ENCODE measurements at places on chromosomes 7 and 10.

- DNase-seq, result no peak
Observed at GRCh38 chr10:71397296-71398212, 834 bp downstream of the CDH23 start.

GRCh38 chr7:151141855-151142685 lies 25.4 kb downstream of the GBX1 start:
- no peak for DNase-seq

DNA sequence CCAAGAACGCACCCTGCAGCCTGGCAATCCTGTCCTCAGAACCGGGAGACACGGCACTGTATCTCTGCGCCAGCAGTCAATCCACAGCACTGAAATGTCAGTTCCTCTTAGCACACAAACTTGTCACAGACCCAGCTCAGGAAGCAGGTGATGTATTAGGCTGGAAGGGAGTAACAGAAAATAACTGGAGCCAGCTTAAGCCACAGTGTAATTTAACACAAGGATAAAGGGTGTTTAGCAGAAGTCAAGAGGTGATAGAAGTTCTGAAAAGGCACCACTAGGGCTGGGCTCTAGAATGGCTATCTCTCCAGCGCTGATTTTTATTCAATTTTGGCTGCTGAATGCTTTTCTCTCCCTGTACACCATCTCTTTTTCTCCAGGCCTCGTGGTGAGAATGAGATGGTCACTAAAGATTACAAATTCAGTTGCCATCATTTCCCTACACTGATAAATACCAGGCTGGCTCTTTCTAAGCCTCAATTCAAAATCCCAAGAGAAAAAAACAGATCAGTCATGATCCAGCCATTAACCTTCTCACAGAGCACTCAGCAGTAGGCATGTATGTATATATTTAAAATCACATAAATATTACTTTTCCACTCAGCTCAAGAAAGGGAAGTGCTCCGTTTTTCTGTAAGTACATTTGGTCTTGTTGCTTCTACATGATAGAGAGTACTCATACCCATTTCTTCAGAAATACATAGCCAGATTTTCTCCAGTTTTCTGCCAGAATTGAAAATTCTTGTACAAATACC lies 102.7 kb upstream of the PRSS1 start:
- DNase-seq, result no peak

- no peak for DNase-seq
Observed at GRCh38 chr10:46297406-46298204, 10.8 kb downstream of the ANTXRL start.

- no peak for DNase-seq
Observed at GRCh38 chr10:117170244-117170643, 27.0 kb upstream of the KCNK18 start.

GRCh38 chr7:148371280-148371937 lies 219.2 kb upstream of the C7orf33 start:
- no peak for DNase-seq

GRCh38 chr7:55887821-55888247 lies 578 bp downstream of the ZNF713 start:
- no peak for DNase-seq

GRCh38 chr10:132520177-132520811 lies 17.3 kb upstream of the INPP5A start:
- no peak for DNase-seq

GRCh38 chr10:72816565-72816964 lies 77.0 kb upstream of the OIT3 start:
- DNase-seq, result no peak

GRCh38 chr10:67723601-67724000 lies 27.6 kb upstream of the CTNNA3 start:
- no peak for DNase-seq

DNA sequence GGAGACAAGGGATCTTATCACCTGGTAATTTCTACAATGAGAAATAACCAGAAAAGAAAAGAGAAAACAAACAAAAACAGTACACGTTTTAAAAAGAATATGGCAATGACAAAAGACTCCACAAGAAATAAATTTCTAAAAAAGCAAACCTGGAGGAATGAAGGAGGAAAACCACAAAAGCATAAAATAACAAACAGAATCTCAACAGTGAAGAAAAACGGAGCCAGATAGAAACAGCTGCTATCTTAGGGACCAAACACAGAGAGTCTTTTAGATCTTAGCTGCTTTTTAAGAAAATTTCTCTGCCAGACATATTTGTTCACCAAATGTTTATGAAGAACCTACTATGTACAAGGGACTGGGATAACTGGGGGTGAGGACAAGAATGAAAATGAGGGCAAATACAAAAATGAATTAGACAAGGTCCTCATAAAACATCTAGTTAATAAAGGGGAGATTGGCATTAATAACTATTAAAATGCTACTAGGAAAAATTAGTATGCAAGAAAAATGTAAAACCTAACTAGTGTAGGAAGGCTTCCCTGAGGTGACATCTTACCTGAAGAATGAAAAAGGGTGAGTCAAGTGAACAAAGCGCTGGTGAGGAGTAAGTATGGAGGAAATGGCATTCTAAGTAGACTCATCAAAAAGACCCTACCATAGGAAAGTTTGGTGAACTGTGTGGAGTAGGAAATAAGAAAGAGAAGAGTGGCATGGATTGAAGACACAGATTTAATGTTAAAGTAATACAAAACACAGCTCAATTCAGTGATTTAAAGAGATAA lies 34.3 kb downstream of the WASL start:
- no peak for DNase-seq

GRCh38 chr7:78176171-78176570 lies 377.6 kb downstream of the PHTF2 start:
- no peak for DNase-seq

DNA sequence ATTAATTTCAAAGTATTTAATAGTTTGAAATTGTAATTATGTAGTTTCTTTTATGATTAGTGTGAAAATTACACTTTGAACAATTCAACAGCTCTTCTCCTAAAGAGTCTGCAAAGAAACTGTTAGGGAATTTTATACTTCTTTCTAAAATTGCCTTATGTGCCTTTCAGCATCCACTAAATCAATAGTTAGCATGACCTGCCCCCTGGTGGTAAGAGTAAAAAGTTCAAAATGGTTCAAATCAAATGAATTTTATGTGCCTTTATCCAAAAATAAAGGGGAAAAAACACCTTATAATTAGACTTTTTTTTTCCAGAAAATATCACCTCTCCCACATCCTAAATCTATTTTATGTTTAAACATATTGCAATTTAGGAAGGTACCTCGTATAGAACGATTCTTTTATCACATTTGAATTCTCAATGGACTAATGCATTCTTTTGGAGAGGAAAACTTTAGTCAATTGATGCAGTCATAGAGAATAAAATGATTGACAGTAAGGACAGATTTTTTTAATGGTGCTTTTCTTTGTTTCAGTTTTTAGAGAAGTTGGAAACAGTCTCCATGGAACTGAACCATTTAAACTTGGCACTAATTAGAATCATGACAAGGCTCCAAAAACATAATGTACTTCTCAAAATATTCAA lies 163.7 kb downstream of the SEMA3D start:
- DNase-seq, result no peak

DNA sequence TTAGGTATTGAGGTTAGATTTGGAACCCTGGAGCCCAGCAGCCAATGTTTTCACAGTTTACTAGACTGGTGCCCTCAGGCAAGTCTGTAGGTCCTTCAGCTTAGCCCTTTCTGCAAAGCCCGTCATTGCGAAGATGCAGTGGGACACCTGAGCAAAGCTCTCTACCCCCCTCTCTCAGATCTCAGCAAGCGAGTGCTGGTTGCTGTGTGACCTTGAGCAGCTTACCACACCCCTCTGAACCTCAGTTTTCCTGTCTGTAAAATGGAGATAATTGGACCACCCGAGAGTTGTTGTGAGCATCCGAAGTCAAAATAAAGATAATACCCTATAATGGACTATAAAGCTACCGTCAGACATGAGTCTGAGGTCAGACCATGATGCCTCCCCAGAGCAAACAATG lies 3.7 kb downstream of the NPC1L1 start:
- no peak for DNase-seq

All from stimulated activated CD4-positive, alpha-beta T cell treated with anti-CD3 and anti-CD28 coated beads, Interleukin-1b, Interleukin-23, amount 100 ng/mL, for 1 hour (primary cell).